ENCODE measurements at places on chromosomes 5 and 9. TPM values are rescaled to one million over a fixed set of nuclear protein-coding genes. Genes with fewer than 3 reads are reported as not detected.

The SVEP1 gene
- total RNA-seq: not detected

DNA sequence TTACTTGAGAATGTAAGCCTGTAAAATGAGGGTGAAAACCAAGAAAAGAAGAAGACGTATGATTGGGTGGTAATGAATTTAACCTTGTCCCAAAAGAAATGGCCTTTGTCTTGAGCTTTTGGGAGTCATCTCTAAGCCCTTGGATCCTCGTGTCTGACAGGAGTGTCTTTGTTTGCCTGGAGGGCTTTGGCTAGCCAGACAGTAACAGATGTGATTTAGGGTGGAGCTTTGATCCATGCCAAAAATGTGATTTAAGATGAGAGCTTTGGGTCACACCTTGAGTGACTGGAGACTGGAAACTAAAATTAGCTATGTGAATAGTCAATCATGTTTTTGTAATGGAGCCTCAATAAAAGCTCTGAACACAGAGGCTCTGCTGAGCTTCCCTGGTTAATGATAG is 25.9 kb upstream of the ZFAND5 start:
- H3K36me3 ChIP-seq: no peaks in the 10 kb centered on the region
- H3K27ac ChIP-seq: no peak overlapping the region
- peaks cover 11% of the 10 kb centered on the region for H3K4me1 ChIP-seq
- no peak for DNase-seq

GRCh38 chr5:58921159-58921558 is 338.3 kb downstream of the RAB3C start:
- peaks cover 2% of the 10 kb centered on the region for H3K27me3 ChIP-seq
- H3K27ac ChIP-seq: peak overlapping the region; percentile 16
- H3K36me3 ChIP-seq: no peaks in the 10 kb centered on the region

GRCh38 chr9:133619791-133620190 is 10.6 kb upstream of the FAM163B start:
- DNase-seq: peak; percentile 73
- H3K4me1 ChIP-seq: peaks cover 33% of the 10 kb centered on the region
- H3K36me3 ChIP-seq: no peaks in the 10 kb centered on the region
- peak overlapping the region; percentile 70 for H3K27ac ChIP-seq

- DNase-seq: no peak
- H3K27ac ChIP-seq: no peak overlapping the region
- no peaks in the 10 kb centered on the region for H3K4me1 ChIP-seq
- no peak overlapping the region for H3K4me3 ChIP-seq
- no peaks in the 10 kb centered on the region for H3K36me3 ChIP-seq
Measured at GRCh38 chr5:162221910-162222309, 154.3 kb downstream of the GABRG2 start.

GRCh38 chr5:7970816-7971215 is 101.9 kb downstream of the MTRR start:
- peaks cover 13% of the 10 kb centered on the region for H3K27me3 ChIP-seq
- H3K36me3 ChIP-seq: no peaks in the 10 kb centered on the region
- no peaks in the 10 kb centered on the region for H3K4me1 ChIP-seq
- no peak overlapping the region for H3K27ac ChIP-seq
- no peak overlapping the region for H3K4me3 ChIP-seq
- no peak for DNase-seq

- no peaks in the 10 kb centered on the region for H3K4me1 ChIP-seq
- no peak overlapping the region for H3K27ac ChIP-seq
- no peak for DNase-seq
- H3K4me3 ChIP-seq: no peak overlapping the region
Measured at GRCh38 chr5:57313716-57314115, 139.9 kb downstream of the GPBP1 start.

GRCh38 chr9:18847576-18848275 is 185.3 kb downstream of the SAXO1 start:
- H3K36me3 ChIP-seq: no peaks in the 10 kb centered on the region
- DNase-seq: no peak
- H3K27ac ChIP-seq: no peak overlapping the region
- no peaks in the 10 kb centered on the region for H3K27me3 ChIP-seq
- no peak overlapping the region for H3K4me3 ChIP-seq

DNA sequence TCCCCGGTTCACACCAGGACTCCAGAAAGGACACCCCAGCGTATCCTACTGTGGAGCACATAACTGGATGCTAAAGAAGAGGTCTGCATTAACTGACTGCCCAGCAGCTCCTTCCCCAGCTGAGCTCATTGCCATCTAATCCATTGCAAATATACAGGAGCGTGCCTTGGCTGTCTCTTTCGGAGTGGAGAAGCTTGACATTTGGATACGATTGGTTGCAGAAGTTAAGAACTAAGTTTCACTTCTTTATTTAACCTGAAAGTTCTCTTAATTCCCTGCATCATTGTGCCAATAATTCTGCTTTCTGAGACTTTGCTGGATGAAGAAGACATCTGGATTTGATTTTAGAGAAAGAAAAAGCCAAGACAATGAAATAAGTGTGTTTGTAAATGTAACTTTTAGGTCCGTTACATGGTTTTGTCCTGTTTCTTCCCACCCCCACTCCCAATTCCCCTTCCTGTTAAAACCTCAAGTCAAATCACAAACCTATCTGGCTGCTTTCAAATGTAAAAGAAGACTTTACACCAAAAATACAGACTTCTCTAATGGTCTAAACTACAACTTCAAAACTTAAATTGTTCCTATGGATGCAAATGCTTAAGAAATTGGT is 33.9 kb downstream of the TAS2R1 start:
- H3K4me3 ChIP-seq: no peak overlapping the region
- H3K27ac ChIP-seq: no peak overlapping the region
- no peaks in the 10 kb centered on the region for H3K4me1 ChIP-seq
- H3K36me3 ChIP-seq: no peaks in the 10 kb centered on the region
- H3K27me3 ChIP-seq: peaks cover 4% of the 10 kb centered on the region
- no peak for DNase-seq

DNA sequence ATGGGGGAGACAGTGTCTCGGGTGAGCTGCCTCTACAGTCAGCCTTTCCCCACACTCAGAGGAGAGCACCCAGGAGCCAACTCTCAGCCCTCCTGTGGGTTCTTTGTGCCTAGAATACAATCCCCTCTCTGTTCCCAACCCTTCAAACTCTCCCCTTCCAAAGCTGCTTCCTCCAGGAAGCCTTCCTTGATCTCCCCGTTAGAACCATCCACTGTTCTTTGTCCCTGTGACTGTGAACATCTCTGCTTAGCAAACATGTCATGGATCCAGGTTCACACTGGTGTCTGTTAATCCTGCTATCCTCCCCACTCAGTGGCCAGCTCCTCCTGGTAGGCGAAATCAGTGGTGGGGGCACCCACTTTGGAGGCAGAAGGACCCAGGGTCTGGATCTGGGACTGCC is 16.2 kb upstream of the IER5L start:
- no peak overlapping the region for H3K27ac ChIP-seq
- H3K27me3 ChIP-seq: peaks cover 7% of the 10 kb centered on the region
- H3K36me3 ChIP-seq: no peaks in the 10 kb centered on the region
- no peak overlapping the region for H3K4me3 ChIP-seq

The PCDHA10 gene
- total RNA-seq: not detected

DNA sequence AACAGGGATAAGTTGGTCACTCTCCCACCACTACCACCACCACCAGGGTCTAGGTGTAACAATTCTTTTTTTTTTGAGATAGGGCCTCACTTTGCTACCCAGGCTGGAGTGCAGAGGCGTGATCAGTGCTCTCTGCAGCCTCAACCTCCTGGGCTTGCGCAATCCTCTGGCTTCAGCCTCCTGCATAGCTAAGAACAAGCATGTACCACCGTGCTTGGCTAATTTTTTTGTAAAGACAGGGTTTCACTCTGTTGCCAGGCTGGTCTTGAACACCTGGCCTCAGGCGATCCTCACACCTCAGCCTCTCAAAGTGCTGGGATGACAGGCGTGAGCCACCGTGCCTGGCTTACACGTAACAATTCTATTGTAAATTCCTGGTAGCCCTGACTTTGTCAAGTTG is 27.5 kb downstream of the CORO2A start:
- H3K4me1 ChIP-seq: peaks cover 28% of the 10 kb centered on the region
- H3K4me3 ChIP-seq: no peak overlapping the region
- no peaks in the 10 kb centered on the region for H3K27me3 ChIP-seq
- DNase-seq: no peak

The IL3 gene
- 11.6 TPM for total RNA-seq

DNA sequence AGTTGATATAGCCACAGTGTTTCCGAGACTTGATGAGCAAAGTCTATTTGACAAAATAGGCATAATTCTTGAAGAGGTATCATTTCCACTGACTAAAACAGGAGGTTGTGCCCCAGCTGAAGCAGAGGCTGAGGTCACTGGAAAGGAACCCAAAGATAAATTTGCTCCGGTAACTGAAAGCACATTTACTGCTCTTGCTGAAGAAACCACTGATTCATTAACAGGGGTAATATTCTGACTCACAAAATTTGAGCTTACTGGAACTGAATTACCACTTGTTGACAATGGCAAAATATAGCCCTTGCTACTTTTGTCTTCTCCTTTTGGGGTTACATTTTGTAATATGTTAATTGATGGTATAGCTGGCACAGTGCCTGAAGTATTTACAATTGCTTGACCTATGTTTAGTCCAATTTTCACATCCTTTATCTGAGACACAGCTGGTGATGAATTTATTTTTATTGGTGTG is 30.2 kb downstream of the MLANA start:
- peak; percentile 35 for DNase-seq
- H3K27me3 ChIP-seq: no peaks in the 10 kb centered on the region
- peaks cover 39% of the 10 kb centered on the region for H3K36me3 ChIP-seq
- H3K4me3 ChIP-seq: no peak overlapping the region

DNA sequence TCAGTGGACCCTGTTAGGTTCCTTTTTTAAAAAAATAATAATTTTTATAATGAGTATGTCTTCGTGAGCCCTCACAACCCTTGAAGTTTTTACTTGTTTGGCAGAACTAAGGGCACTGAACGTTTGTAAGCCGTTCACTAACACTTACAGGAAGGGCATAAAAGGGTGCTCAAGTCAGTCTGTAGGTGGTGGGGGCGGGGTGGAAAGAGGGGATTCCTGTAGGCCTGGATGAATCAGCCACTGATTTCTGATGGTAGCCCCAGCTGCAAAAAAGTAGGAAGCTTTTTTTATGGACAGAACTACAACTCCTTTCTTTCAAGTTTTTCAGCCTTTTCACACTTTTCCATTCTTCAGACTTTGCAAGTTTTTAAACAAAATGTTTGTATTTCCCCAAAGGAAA is 35.8 kb downstream of the PIK3R1 start:
- no peaks in the 10 kb centered on the region for H3K36me3 ChIP-seq
- no peaks in the 10 kb centered on the region for H3K27me3 ChIP-seq
- peak overlapping the region; percentile 75 for H3K27ac ChIP-seq

- no peaks in the 10 kb centered on the region for H3K27me3 ChIP-seq
- no peaks in the 10 kb centered on the region for H3K4me1 ChIP-seq
- H3K27ac ChIP-seq: no peak overlapping the region
- H3K4me3 ChIP-seq: no peak overlapping the region
- DNase-seq: peak; percentile 58
Measured at GRCh38 chr9:36328798-36329411, 70.7 kb upstream of the GNE start.

DNA sequence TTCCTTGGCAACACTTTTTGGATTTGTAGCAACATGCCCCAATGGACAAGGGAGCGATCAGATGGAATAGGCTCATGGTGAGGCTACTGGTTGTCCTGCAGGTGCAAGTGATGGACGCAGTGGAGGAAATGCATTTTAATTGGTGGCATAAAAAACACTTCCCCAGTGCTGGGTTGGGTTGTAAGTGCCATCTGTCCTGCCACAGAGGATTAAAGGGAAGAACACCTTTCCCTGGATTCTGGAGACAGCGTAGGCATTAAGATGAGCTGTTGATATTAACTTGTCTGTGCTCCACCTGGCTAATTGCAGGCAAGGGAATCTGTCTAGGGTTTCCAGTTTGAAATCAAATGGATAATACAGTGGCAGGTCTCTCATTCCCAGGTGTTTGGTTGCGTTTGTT is 173.4 kb downstream of the ZNF462 start:
- peaks cover 11% of the 10 kb centered on the region for H3K27me3 ChIP-seq
- no peaks in the 10 kb centered on the region for H3K36me3 ChIP-seq
- H3K4me3 ChIP-seq: no peak overlapping the region
- H3K27ac ChIP-seq: no peak overlapping the region
- H3K4me1 ChIP-seq: peaks cover 2% of the 10 kb centered on the region

- no peak for DNase-seq
- H3K4me1 ChIP-seq: peaks cover 5% of the 10 kb centered on the region
- H3K4me3 ChIP-seq: no peak overlapping the region
- H3K27me3 ChIP-seq: no peaks in the 10 kb centered on the region
- H3K27ac ChIP-seq: no peak overlapping the region
Measured at GRCh38 chr9:116546711-116547581, 140.2 kb upstream of the TRIM32 start.

- H3K36me3 ChIP-seq: no peaks in the 10 kb centered on the region
- peaks cover 19% of the 10 kb centered on the region for H3K4me1 ChIP-seq
- H3K27ac ChIP-seq: no peak overlapping the region
- H3K27me3 ChIP-seq: no peaks in the 10 kb centered on the region
Measured at GRCh38 chr5:173920866-173921555, 32.9 kb downstream of the CPEB4 start.

DNA sequence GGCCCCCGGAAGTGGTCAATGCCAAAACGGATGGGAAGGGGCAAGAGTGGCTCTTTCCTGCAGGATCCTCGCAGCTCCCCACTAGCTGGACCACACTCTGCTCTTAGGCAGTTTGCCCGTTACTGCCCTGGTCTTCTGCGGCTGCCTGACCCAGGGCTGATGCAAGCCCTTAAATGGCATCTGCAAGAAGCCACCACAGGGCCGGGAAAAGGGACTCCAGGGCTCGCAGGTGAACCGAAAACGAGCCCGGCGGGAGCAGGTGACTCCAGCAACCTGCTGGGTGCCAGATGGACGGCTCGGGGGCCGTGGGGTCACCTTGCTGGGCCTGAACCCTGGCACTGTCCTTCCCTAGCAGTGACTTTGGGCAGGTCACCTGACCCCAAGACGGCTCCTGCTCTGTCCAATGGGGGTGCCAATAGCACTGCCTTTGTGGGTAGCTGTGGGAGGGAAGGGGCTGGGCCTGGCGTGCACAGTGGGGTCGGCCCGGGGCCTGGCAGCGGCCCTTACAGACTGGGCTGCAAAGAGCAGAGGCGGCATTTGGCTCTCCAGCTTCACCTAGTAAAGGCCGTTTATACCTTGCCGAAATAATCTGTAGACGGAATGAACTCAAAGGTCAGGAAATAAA is 1.3 kb downstream of the TMEM250 start:
- H3K27me3 ChIP-seq: no peaks in the 10 kb centered on the region
- H3K4me1 ChIP-seq: peaks cover 32% of the 10 kb centered on the region
- peak overlapping the region; percentile 77 for H3K4me3 ChIP-seq
- peak; percentile 65 for DNase-seq

- H3K27ac ChIP-seq: no peak overlapping the region
- H3K4me3 ChIP-seq: no peak overlapping the region
- H3K4me1 ChIP-seq: no peaks in the 10 kb centered on the region
- no peaks in the 10 kb centered on the region for H3K27me3 ChIP-seq
Measured at GRCh38 chr5:4142842-4143241, 547.2 kb downstream of the IRX1 start.

- no peak for DNase-seq
- no peaks in the 10 kb centered on the region for H3K36me3 ChIP-seq
- H3K27ac ChIP-seq: peak overlapping the region; percentile 89
- H3K4me1 ChIP-seq: peaks cover 60% of the 10 kb centered on the region
Measured at GRCh38 chr5:134069553-134069952, 44.9 kb upstream of the TCF7 start.

The PCDHB14 gene
- total RNA-seq: not detected

The OBP2B gene
- total RNA-seq: not detected
